ENCODE measurements at places on chromosomes 7 and 10. TPM values are rescaled to one million over a fixed set of nuclear protein-coding genes. Genes with fewer than 3 reads are reported as not detected.

DNA sequence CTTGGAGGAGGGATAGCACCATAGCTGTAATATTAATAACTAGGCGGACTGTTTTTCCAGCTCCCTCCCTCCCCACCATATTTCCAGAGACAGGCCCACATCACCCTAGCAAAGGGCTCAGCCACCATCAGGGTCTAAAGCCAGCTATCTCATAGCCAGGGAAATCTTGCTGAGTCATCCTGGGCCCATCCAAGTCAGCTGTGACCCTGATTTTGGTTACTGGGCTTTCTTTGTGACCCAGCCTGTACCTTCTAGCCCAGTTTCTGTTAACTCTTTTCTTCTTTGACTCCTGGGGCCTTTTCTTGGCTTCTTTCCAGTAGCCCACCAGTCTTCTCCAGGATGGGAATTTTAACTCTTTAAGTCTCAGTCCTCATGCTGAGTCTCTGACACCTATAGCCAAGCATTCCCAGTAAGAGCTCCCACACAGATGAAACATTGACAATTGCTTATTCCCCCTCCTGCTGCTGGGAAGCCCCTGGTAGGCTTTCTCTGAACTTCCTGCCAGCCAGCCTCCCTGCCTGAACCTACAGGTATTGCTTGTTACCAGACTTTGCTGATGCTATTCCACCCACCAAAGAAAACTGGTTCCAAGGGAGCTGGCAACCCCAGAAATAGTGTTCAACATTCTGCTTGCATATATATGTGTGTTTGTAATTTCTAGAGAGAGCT is 34.8 kb upstream of the ADO start:
- no peak for DNase-seq

- DNase-seq = no peak
Observed at GRCh38 chr10:16948361-16948760, 131.1 kb upstream of the RSU1 start.

DNA sequence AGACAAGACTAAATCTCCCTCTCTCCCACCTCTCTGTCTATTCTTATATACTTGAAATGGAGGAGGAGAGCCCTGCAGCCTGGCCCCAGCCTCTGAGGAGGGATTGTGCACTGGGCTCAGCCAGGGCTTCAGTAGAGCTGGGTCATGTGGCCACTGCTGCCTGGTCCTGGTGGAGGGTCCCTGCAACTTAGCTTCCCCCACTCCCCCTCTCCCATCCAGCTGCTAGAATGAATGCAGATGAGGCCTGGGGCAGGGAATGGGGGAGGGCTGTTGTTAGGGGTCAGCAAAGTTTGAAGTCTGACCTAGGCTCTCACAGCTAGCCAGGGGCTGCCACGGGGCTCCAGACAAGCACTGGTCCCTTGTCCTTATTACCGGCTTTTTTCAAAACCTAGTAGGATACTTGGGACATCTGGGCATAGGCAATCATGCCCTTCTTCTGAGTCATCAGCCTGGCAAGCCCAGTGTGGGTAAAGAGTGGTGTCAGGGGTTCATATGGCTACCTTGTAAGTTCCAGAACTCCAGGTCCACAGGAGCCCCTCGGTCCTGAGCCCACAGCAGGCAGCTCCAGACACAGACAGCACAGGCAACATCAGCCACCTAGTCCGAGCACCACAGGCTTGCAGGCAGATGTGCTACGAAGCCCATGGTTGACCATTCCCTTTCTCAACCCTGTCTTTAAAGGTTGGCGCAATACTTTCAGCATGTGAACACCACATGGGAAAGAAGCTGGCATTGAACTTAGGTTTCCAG is 12.8 kb upstream of the CXCL12 start:
- peak; percentile 43 for DNase-seq

DNA sequence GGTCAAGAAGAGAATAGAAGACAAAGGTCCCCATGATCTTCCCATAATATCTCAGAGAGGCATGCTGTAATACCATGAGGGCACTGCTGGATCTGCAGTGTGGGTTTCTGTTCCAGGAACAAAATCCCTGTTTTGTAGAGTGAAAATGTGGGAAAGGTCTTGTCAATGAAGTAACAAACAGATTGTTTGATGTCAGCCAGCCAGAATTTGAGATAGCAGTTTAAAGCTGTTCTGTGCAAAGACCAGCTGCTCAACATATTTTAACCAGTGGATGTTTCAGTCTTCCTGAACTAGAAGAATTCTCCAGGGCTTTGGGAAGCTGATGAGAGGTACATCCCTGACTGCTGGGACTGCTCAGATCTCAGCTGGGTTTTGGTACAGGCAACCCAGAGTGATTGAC is 1012.5 kb downstream of the DNAJB9 start:
- DNase-seq = no peak

DNA sequence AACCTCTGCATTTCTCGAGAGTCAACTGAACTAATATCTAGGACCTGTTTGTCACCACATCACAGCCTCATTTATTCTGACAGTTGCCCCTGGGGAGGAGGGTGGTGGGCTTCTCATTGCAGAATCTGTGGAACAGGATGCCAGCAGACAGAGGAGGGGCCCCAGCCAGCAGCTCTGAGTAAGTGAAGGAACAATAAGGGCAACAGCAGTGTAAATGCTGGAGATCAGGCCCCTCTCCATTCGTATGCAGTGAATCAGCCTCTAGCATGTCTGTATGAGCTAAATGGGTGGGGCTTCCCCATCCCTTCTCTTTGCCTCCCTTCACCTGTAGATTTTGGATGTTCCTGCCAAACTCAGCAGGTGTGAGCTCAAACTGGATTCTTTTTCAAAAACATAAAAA is 7.7 kb upstream of the CPVL start:
- no peak for DNase-seq

DNA sequence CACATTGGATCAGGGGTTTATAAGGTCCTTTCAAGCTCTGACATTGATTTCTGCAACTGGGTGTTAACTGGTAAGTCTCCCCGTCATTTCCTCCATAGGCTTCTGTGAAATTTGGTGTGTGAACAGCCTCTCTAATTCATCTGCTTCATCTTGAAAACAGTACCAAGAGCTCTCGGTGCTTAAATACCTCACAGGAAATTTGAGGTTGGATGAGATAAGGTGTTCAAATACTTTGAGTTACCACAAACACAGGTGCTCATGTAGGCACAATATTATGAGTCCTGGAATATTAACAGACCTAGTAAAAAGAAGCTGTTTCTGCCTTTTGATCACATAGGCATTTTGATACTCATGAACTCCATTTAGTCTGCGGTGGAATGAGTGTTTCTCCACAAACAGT is 85.2 kb downstream of the RTKN2 start:
- no peak for DNase-seq

DNA sequence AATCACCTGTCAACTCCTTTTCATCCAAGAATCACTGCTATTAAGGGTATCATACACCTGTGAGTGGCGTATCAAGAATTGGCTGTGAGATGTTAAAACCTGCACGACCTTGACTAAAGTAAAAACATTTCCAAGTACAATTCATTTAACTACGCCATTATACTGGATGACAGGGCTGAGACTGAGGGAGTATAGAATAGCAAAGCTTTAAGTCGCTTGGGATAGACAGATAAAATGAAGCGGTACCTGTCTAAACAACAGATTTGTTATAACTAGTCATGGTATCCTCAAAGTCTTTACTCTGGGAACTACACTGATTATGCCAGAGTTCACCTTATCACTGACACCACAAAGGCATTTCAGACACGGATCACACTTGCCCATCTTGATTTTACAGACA is 366.1 kb upstream of the LRRN3 start:
- no peak for DNase-seq

DNA sequence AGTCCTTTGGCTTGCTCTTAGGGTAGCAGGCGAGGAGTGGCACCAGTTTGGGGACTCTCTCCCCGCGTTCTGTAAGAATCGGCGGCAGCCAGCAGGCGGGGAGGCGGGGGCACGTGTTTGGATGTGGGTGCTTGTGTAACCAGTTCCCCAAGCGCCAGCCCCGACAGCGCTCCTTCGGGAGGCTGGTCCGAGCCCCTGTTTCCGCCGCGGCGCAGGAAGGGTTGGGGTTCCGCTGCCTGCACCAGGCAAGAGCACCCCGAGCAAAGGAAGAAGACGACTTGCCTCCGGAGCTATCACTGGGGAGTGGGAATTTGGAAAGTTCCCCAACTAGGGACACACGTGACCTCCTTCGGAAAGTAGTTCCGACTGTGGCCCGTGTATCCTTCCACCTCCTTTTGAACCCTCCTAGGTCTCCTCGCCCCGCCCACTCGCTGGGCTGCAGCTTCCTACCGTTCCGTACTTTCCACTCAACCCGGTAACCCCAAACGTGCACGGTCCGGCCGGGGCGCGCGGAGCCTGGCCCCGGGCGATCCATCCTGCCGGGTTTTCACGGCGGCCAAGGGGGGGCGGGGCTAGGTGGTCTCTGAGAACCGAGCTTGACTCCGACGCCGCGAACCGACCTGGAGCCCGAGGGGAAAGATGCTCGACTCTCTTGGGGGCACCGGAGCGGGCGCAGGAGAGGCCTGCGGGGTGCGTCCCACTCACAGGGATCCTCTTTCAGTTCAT is 1.2 kb downstream of the KLLN start:
- DNase-seq = peak; percentile 98

- no peak for DNase-seq
Observed at GRCh38 chr10:14603534-14604102, 171.1 kb downstream of the FAM107B start.

- no peak for DNase-seq
Observed at GRCh38 chr10:51892313-51892712, 192.9 kb upstream of the CSTF2T start.

GRCh38 chr7:44279731-44280505 is 45.5 kb downstream of the CAMK2B start:
- DNase-seq = no peak

DNA sequence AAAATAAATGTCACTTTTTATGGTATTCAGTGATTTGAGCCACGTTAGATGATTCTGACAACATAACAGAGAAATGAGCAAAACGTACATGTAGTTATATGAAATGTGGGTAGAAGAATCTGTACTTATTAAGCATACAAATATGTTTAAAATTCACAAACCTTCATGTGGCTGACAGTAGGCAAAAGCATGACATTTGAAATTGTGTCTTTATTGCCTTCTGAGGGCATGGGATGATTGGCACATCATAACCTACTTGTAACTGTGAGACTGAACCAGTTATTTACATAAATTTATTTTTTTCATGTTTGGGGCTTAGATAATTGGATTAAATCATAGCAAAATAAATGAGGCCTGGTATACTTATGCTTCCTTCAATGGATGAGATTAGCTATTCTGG is 202.2 kb downstream of the DNAJB9 start:
- DNase-seq = no peak

DNA sequence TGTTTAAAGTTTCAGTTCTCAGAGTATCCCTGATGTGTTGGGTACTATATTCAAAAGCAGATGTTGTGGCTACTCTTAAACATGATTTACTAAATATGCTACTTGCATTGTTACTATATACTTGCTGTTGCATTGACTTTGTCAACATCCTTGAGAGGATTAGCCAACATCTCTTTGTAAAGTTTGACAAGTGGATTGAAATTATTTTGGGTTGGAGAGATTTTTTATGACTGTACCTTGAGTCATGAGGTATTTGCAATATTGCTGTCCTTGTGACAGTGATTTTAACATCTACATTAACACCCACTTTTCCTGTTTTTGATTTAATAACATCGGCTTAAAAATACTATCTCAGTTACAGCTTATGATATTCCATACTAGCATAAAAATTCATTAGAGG is 31.9 kb downstream of the MRC1 start:
- peak; percentile 49 for DNase-seq

The SORCS1 gene
- 0.54 TPM for total RNA-seq

The TMEM225B gene
- total RNA-seq = 0.96 TPM

The SCART1 gene
- total RNA-seq = 1.3 TPM

The NUTM2B gene
- 0.88 TPM for total RNA-seq

The FZD8 gene
- 13.0 TPM for total RNA-seq

The FZD1 gene
- total RNA-seq = 3.3 TPM

The LRRD1 gene
- not detected for total RNA-seq

Data from MCF 10A (cell line).